ENCODE measurements at places on chromosomes 12 and 14. TPM values are rescaled to one million over a fixed set of nuclear protein-coding genes. Genes with fewer than 3 reads are reported as not detected.

GLT1D1 gene
- 40.6 TPM for polyA plus RNA-seq

DNA sequence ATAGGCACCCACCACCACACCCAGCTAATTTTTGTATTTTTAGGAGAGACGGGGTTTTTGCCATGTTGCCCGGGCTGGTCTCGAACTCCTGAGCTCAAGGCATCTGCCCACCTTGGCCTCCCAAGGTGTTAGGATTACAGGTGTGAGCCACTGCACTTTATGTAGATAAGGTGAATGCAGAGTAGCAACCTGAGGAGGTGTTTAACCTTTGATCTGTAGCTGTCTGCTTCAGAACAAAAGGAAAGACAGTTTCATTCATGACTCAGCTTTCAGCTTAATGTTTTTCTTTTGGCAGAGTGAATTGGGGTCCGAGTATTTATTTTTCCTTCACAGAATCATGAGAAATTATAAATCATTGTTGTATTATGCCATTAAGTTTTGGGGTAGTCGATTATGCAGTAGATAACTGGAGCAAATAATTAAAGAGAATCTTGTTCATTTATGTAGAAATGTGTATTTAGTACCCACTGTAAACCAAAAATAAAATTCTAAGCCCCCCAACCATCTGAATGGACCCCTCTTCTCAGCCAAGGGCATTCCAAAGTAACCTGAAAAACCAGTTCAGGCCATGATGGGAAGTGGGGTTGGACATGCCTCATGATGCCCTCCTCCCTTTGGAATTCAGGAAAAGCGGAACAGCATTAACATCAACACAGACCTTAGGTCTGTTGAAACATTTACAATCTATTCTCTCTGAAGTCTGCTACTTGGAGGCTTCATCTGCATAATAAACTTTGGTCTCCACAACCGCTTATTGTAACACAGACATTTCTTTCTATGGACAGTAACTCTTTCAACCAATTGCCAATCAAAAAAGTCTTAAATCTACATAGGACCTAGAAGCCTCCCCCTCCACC lies 10.7 kb upstream of the STX2 start:
- H3K4me3 ChIP-seq: no peak overlapping the region
- H3K27ac ChIP-seq: no peak overlapping the region
- no peaks in the 10 kb centered on the region for H3K4me1 ChIP-seq
- H3K36me3 ChIP-seq: no peaks in the 10 kb centered on the region
- no peaks in the 10 kb centered on the region for H3K27me3 ChIP-seq

DNA sequence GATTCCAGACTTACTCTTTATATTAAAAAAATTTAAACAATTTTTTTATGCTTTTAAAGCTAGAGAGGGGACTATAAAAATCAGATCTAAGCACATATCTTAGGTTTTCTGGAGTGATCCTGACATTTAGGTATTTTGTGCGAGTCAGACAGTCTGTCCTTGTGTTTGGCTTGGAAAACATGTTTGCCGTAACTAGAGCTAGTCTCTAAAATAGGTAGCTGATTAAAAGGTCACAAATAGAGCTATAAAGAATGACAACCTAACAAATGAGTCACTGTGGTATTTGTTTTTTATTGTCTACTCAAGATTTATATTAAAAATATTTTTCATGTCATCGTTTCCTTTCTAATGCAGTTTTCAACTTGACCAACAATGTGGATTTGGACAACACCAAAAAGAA lies 73.4 kb downstream of the MNAT1 start:
- H3K4me1 ChIP-seq: no peaks in the 10 kb centered on the region
- H3K36me3 ChIP-seq: peaks cover 10% of the 10 kb centered on the region
- no peak for DNase-seq
- no peak overlapping the region for H3K4me3 ChIP-seq

GRCh38 chr14:39302124-39302810 lies 68.6 kb downstream of the MIA2 start:
- no peak for DNase-seq
- no peak overlapping the region for H3K27ac ChIP-seq
- peaks cover 82% of the 10 kb centered on the region for H3K36me3 ChIP-seq
- H3K27me3 ChIP-seq: no peaks in the 10 kb centered on the region
- H3K4me1 ChIP-seq: no peaks in the 10 kb centered on the region
- H3K4me3 ChIP-seq: no peak overlapping the region

GRCh38 chr12:14803830-14804160 lies 325 bp downstream of the C12orf60 start:
- no peak for DNase-seq
- peaks cover 24% of the 10 kb centered on the region for H3K4me1 ChIP-seq
- peak overlapping the region; percentile 99 for H3K27ac ChIP-seq
- H3K4me3 ChIP-seq: peak overlapping the region; percentile 90
- no peaks in the 10 kb centered on the region for H3K27me3 ChIP-seq
- peaks cover 12% of the 10 kb centered on the region for H3K36me3 ChIP-seq

BIN2 gene
- 376 TPM for polyA plus RNA-seq
